ENCODE measurements at places on chromosomes 4 and X. TPM values are rescaled to one million over a fixed set of nuclear protein-coding genes. Genes with fewer than 3 reads are reported as not detected.

- DNase-seq = peak; percentile 43
Observed at GRCh38 chr4:7337196-7338058, 97.3 kb downstream of the PSAPL1 start.

DNA sequence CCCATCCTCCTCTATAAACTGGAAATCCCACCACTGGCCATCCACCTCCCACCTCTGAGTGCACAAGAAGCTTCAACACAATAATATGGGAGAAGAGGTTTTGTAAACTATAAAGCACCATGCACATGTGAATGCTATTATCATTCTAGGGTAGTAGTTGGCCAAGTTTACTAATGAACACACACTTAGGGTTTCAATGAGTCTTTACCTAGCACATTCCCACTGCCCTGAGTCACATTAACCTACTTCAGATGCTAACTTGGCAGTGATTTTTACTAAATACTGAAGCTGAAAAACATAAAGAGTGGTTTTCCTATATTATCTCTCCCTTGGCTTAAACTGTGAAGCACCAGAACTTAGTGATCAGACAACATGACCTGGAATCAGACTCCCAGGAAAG is 93.9 kb downstream of the SH3KBP1 start:
- no peak for DNase-seq

- DNase-seq = no peak
Observed at GRCh38 chr4:96383349-96383748, 543.5 kb downstream of the PDHA2 start.

- DNase-seq = no peak
Observed at GRCh38 chr4:89029591-89029990, 27.4 kb downstream of the FAM13A start.

- no peak for DNase-seq
Observed at GRCh38 chrX:101977106-101977505, 45.3 kb upstream of the ZMAT1 start.

DNA sequence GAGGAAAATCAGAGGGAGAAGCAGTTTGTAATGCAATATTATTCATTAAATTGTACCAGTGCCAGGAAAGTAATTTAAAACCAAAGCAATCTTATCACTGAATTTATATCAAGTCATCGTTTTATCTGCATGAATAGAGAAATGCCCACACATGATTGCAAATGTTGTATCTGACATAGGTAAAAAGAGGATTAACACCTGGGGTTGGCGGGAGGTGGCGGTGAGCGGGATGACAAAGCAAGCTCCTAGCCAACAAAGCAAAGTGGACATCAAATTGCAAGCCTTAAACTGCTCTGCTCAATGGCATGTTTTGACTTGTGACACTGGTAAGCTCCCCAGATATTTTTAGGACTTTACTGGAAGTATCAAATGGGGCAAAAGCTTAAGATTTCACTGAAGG is 16.4 kb downstream of the HPGD start:
- no peak for DNase-seq

Gene NR3C2
- total RNA-seq = 10.0 TPM
